Renal cortex interstitium (tissue), 15 donors: ENCODE measurements at places on chromosomes 7 and 10. TPM values are rescaled to one million over a fixed set of nuclear protein-coding genes. Genes with fewer than 3 reads are reported as not detected.

GRCh38 chr10:86259901-86260562 lies 106.6 kb downstream of the GRID1 start:
- DNase-seq, result no peak

- DNase-seq, result no peak
These were observed 9.9 kb downstream of the VPS50 start for GRCh38 chr7:93242106-93242505.

DNA sequence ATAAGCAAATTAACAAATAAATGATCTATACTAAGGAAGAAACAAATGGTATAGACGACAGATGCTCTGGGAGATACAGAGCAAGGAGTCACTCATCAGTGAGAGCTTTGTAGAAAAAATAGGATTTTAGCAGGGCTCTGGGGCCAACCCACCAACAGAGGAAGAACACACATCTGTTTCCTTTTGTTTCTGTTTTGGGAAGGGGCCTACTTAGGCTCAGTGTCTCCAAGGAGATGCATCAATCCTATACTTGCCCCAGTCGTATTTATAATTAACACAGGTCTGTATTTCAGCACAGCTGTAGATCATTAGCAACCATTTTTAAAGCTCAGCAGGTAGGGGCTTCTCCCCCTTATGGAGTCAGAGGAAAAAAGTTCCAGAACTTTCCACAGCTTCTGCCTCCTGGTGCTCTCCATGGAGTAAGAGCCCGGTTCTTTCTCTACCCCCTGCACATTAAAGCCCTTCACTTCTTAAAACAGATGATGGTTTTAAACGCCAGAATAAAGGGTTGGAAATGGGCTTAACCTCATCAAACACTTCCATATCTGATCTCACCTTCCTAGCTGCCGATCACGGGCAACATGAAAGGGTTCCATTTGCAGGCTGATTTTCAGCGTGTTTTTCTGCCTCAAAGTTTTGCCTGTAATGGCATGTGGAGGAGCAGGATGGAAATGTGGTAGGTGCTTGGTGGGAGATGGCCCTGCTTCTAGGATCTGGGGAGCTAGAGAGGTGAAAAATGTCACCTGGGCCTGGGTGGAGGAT lies 291.7 kb downstream of the TCF7L2 start:
- DNase-seq, result no peak

DNA sequence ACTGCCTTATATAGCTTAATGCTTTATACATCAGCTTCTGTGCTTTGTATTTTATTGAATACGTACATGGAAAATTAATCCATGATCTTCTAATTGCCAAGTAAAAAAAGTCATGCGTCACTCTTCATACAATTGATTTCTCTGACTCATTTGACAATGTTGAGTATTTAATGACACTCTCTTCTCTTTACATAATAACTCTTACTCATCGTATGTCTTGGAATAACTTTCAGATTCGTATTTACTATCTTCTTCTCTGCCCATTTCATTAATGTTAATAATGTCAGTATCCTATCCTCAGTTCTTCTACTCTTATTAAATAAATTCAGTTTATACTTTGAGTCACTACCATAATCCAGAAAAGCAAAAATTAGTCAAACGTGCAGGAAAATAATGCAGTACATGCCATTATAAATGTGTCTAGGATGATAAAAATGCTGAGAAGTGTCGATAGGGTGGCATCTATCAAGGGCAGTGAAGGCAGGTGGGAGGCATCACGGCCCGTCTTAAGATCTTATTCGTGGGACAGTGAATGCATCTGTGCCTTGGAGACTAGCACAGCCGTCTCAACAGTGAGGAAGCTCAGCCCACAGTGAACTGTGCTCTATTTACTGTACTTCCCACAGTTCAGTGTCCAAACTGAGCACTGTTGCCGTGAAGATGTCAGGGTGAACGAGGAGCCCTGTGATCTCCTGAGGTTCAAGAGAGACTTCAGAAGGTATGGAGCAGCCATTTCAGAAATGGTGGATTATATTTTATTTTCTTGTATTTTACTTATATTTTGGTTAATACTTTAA lies 39.8 kb upstream of the AKR1E2 start:
- DNase-seq, result no peak

The C10orf67 gene
- polyA plus RNA-seq, result 2.1 TPM
